ENCODE measurements at places on chromosomes 5 and 9. TPM values are rescaled to one million over a fixed set of nuclear protein-coding genes. Genes with fewer than 3 reads are reported as not detected.

DNA sequence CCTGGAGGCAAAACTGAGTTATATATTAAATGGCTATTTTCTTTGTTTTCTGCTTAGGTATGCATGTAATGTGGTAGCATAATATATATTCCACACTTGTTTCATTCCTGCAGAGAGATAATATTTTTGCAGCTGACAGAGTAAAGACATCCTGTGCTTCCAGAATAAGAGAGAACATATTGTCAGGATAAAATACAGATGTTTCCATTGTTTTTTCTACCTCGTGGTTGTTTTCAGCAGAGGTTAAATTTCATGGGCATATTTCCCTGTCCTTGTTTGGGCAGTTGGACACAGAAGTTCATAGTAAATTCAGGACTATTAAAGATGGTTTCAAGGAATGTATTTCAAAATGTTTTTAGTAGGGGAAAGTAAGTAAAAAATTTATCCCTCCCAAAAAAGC is 47.6 kb upstream of the MEGF10 start:
- no peak for DNase-seq

The SLC36A3 gene
- polyA plus RNA-seq = not detected

GRCh38 chr5:134649163-134649835 is 714 bp downstream of the SEC24A start:
- no peak for DNase-seq

DNA sequence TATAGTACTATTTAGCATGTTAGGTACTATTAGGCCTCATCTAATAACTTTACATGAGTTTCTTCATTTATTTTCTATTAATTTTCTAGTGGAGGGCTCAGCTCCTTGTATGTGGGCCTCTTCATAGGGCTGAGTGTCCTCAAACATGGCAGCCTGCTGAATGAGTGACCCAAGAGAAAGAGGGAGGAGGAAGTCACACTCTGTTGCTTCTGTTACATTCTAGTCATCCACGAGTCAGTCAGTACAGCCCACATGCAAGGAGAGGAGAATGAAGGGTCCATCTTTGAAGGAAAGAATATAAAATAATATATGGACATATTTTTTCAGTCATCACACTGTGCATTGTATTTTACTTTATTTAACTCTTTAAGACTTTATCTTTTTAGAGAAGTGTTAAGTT is 66.6 kb upstream of the NR3C1 start:
- no peak for DNase-seq

DNA sequence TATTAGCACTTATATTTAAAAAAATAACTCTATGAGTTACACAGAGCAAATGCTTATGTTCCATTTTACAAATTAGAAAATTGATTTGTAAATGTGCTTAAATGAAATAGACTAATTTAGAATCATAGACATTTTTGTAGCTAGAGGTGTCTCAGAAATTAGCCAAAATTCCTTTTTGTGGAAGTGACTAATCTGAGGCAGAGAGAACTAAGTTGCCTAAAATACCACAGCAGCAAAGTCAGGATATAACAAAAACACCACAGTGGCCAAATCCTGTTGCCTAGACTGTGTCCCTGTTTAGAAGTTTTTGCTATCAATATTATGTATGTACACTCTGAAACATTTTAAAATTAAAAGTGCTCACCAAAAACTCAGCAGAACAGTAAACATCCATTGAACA is 18.7 kb downstream of the ADAMTSL1 start:
- no peak for DNase-seq

- peak; percentile 96 for DNase-seq
Observed at GRCh38 chr5:177496727-177497291, 595 bp downstream of the PDLIM7 start.

DNA sequence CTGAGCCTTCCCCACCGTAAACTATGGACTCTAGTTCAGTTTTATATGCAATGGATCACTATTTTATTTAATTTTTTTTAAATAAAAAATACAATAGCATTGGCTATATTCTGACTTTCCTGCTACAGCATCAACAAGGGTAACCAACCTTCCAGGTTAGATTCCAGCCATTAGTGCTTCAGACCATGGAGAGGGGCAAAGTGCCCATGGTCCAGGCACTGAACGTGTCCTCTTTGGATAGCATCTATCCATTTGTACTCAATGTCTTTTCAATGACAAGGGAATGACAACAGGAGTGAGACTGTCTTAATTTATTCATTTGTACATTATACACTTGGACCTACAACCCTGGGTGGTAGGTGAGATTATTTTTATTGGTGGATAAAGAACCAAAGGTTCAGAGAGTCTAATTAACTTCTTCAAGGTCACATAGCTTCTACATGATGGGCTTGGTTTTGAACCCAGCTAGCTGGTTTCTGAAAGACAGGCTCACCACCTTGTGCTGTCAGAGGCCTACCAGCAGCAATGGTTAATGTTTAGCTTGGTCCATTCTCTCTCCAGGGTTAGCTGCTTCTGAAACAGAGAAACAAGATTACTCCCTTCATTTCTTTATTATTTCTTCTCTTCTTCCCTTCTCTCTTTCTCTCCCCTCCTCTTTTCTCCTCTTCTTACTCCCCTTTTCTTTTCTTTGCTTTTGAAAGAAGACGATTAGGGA is 11.5 kb downstream of the TMEM171 start:
- no peak for DNase-seq

The FKTN gene
- 5.9 TPM for polyA plus RNA-seq

The CEL gene
- 16.7 TPM for polyA plus RNA-seq

DNA sequence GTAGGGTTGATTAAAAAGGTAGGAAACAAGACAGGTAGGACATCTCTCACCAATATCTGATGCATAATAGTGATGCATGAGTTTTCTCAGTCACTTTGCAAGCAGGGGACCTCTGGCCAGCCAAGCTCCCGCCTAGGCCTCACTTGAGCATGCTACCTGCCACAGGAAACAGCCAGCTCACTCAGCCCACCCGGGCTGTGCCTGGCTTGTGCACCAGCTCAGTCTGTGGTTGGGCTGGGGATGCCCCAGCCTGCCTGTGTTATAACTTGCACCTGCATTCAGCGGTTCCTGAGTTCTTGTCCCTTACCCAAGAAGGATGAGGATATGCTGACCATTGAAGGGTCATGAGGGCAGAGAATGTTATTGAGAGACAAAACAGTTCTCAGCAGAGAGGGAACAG is 172.8 kb upstream of the PLCXD3 start:
- DNase-seq = no peak

- DNase-seq = no peak
Observed at GRCh38 chr5:22058620-22059019, 794.5 kb downstream of the CDH12 start.

DNA sequence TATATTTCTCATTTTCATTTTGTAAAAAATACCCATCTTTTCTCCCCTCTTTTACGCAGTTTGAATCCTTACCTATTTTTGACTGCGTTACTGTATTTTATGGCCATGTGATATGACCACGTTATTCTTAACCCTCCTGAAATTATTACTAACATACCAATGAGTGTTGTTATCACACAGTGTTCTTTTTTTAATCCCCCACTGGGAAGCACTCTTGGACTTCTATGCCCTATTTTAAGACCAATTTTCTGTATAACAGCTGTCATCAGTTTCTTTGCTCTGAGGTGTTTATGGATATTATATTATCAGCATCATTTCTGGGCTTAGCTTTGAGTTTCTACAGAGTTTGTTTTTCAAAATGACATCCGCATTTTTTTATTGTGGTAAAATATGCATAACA is 71.1 kb downstream of the CFAP95 start:
- DNase-seq = no peak

The NR5A1 gene
- not detected for polyA plus RNA-seq

GRCh38 chr5:29262339-29263123 is 1931.0 kb upstream of the CDH6 start:
- peak; percentile 1 for DNase-seq

GRCh38 chr9:129224618-129225489 is 46.8 kb upstream of the IER5L start:
- DNase-seq = peak; percentile 56

- DNase-seq = peak; percentile 78
Observed at GRCh38 chr5:172834415-172835289, 601 bp downstream of the ERGIC1 start.

DNA sequence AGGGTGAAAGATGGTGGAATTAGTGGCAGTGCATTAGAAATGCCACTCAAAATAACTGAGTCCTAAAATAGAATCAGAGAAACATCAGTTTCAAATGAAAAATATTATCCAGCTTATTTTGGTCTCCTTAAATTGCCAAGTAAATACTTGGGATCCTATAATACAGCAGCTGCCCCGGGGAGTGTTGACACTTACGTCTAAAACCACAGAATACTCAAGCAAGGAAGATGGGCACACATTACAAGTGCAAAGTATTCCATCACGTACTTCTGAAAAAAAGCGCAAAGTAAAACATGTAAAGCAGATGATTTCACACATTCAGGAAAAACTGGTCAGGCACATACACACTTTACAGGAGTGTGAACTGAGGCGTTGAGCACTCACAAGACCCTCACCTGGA is 2.4 kb upstream of the ARHGEF37 start:
- no peak for DNase-seq

- no peak for DNase-seq
Observed at GRCh38 chr9:93343663-93344062, 107.8 kb upstream of the FAM120A start.

DNA sequence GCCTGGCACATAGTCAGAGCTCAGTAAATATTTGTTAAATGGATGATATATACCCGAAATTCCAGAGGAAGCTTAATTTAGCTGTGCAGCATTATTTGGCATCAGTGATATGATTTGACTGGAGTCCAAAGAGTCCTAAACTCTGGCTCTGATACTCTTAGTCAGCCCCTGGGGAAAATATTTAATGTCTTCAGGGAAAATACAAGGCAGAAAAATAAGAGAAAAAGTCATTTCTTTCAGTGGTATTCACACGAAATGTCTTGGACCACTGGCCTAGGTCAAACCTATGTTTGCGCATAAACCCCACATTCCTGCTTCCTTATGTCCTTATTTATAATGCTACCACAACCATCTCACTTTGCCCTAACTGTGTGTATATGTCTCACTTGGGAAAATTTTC is 23.8 kb downstream of the GLRA1 start:
- DNase-seq = no peak

GRCh38 chr5:151105561-151105960 is 24.7 kb upstream of the TNIP1 start:
- no peak for DNase-seq

The PCDHGC3 gene
- polyA plus RNA-seq = 41.0 TPM

GRCh38 chr5:151239237-151239861 is 13.6 kb upstream of the GM2A start:
- peak; percentile 91 for DNase-seq

The SUSD3 gene
- polyA plus RNA-seq = 34.6 TPM

The PCDHA9 gene
- not detected for polyA plus RNA-seq

The PLAC8L1 gene
- not detected for polyA plus RNA-seq

DNA sequence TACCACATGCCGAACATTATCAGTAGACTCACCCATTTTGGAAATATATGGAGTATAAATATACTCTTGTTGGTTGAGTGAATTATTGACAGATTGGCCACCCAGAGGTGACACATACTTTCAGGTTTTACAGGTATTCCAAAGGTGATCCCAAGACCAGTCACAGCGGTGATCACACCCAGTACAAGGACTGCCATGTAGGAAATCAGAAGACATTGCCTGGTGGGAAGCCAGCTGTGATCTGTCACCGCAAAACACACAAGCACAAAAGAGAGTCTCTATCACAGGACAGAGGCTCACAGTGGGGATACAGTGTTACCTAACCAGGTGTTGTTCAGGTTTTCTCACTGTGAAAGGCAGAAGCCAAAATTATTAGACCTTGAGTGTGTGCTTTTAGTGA is 15.8 kb downstream of the BTF3 start:
- DNase-seq = no peak

DNA sequence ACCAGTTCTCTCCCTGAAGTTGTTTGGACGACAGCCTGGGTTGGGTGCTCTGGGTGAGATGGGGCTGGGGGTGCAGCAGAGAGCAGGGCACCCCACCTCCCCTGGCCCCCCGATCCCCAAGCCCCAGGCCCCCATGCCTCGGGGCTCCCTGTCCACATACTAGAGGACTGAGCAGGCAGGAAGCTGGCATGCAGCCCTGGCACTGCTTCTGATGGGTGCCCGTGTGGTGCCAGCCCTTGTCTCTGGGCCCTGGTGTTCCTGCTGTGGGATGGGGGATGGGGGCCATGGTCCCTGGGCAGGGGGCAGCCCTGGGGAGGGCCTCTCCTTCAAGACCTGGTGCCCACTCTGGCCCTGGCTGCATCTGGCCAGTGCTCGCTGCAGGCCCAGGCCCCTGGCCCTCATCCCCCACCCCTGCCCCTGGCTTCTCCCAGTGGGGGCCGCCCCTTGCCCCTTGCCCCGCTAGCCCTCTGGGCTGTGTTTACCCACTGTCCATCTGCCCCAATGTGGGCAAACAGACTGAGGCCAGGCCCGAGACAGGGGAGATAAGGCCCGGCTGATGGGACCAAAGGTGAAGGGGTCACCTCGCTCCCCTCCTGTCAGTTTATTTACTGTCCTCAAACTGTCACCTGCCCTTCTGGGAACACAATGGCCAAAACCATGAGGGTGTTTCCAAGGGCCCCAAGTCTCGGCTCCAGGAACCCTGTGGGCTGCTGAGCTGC is 67.3 kb upstream of the RXRA start:
- DNase-seq = no peak
